SJSA1 (cell line): ENCODE measurements at places on chromosomes 7 and 10.

- no peaks in the 10 kb centered on the region for H3K36me3 ChIP-seq
- H3K27me3 ChIP-seq: no peaks in the 10 kb centered on the region
- no peak for DNase-seq
- H3K27ac ChIP-seq: no peak overlapping the region
Measured at GRCh38 chr7:82384051-82384464, 59.5 kb downstream of the CACNA2D1 start.

- no peaks in the 10 kb centered on the region for H3K27me3 ChIP-seq
- DNase-seq: no peak
- H3K36me3 ChIP-seq: no peaks in the 10 kb centered on the region
- H3K4me1 ChIP-seq: no peaks in the 10 kb centered on the region
- no peak overlapping the region for H3K27ac ChIP-seq
- H3K4me3 ChIP-seq: no peak overlapping the region
Measured at GRCh38 chr7:138023618-138024342, 21.9 kb upstream of the CREB3L2 start.

DNA sequence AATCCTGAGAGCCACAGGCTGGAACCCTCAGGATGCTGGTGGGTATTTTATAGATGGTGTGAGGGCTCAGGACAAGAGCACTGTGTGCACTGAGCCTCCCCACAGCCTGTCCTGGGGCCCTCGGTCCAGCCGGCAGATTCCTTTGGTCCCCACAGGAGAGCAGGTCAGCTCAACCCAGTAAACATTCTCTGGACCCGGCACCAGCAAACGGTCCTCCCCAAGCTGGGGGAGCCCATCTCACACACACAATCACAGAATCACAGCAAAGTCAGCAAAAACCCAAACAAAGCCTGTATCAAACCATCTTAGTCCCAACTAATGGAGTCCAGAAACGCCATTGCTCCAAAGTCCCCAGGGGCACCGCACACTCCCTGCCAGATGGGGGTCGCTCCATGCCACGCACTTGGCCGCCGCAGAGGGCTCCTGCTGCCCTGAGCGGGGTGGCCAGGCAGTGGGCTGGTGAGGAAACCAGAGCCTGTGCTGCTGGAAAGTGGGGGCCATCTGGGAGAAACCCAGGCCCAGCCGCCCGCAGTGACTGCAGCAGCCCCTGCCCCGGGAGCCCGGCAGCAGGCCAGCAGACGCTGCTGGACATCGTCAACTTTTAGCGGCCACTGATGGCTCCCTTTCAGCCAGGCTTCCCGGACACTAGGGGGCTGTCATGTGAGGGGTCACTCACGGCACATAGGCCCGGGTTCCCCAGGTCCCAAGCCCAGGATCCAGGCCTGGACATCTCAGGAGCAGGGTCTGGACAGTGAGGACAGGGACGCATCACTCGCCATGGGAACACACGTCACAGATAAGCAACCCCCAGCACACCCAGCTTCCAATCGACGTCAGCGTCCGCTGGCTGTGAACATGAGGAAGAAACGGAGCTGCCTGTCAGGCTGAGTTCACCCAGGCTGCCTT, 52.6 kb downstream of the DPYSL4 start:
- no peak for DNase-seq
- no peaks in the 10 kb centered on the region for H3K4me1 ChIP-seq
- no peak overlapping the region for H3K27ac ChIP-seq
- H3K27me3 ChIP-seq: peaks cover 37% of the 10 kb centered on the region
- H3K4me3 ChIP-seq: no peak overlapping the region

DNA sequence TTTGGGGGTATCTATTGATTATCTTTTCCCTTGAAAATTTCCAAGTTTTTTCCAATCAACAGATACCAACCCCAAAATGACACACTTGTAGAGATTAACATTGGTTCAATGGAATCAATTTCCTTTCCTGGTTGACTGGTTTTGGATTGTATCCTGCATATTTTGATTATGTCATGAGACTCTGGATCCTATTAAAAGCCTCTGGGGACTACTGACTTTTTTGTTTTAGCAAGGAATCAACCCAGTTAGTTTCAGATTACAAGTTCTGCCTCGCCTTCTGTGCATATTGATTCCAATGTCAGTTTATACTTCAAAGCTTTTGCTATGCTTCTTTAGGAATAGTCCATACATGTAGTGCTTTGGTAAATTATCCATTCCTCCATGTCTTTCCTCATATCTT, 29.2 kb downstream of the COPG2 start:
- H3K36me3 ChIP-seq: no peaks in the 10 kb centered on the region
- no peak overlapping the region for H3K4me3 ChIP-seq
- DNase-seq: no peak
- H3K4me1 ChIP-seq: no peaks in the 10 kb centered on the region
- H3K27me3 ChIP-seq: no peaks in the 10 kb centered on the region
- H3K27ac ChIP-seq: no peak overlapping the region

- H3K4me1 ChIP-seq: peaks cover 48% of the 10 kb centered on the region
- H3K4me3 ChIP-seq: no peak overlapping the region
- peaks cover 36% of the 10 kb centered on the region for H3K36me3 ChIP-seq
- no peak for DNase-seq
- no peak overlapping the region for H3K27ac ChIP-seq
Measured at GRCh38 chr10:79105150-79105739, 36.5 kb downstream of the ZMIZ1 start.

- no peaks in the 10 kb centered on the region for H3K36me3 ChIP-seq
- no peak for DNase-seq
Measured at GRCh38 chr10:64080071-64080470, 558.9 kb downstream of the REEP3 start.

DNA sequence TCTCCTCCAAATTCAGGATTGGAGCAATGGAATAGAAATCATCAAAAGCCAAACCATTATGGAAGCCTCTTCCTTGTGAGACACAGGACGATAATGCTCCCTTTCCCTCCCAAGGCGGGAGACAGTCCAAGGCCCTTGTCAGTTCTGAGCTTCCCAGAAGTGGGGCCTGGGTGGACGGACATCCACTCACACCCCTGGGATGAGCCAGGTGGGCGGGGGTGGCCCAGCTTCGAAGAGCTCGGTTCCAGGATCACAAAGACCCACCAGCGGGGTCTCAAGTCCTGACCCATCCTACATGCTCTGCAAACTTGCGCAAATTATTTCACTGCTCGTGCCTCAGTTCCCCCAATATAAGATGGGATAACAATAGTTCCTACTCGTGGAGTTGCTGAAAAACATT, 10.1 kb upstream of the FOXL3 start:
- no peaks in the 10 kb centered on the region for H3K36me3 ChIP-seq
- no peak overlapping the region for H3K4me3 ChIP-seq
- DNase-seq: no peak
- H3K27me3 ChIP-seq: no peaks in the 10 kb centered on the region; the same call in none of the 2 replicates

DNA sequence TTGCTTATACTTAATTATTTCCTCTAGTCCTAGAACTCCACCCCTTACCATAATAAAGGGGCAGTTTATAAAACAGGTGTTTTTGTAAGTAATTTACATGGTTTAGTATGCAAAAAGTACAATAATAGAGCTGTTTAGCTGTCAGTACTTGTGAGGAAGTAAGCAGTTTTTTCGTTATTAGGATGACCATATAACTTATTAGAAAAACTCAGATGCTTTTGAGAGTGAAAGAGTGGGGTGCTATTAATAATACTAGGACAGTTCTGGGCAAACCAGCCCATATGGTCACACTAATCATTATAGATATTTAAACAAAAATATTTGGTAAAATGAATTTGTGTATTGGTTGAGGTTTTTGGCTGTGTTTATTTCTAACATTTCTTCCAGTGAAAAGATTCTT, 201.9 kb upstream of the KAT6B start:
- no peaks in the 10 kb centered on the region for H3K27me3 ChIP-seq
- no peak overlapping the region for H3K4me3 ChIP-seq
- no peak for DNase-seq
- 0 out of 2 replicates have a peak, but pooled peaks cover 4% of the 10 kb centered on the region for H3K36me3 ChIP-seq
- no peak overlapping the region for H3K27ac ChIP-seq
